ENCODE measurements at places on chromosomes 2 and 18.

DNA sequence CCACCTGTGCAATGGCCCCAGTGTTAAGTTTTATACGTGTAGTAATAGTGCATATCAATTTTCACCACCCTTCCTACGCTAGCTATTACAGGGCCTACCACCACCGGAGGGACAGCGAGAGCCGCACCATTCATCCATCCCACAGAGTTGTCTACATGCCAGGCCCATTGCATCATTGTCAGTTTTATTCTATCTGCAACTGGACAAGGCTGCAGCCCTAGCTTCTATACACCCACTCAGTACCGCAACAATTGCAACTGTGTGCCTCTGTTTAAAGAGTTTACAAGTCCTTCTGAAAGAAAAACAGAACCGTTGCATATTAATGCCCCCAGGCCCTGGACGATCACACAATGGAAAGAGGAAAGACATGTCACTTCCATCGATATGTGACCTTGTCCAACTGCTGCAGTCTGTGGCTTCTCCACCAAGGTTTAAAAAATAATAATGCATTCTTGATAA lies 58.6 kb downstream of the ZEB2 start:
- DNase-seq = no peak

- no peak for DNase-seq
Observed at GRCh38 chr18:2281523-2282199, 289.6 kb downstream of the METTL4 start.

- DNase-seq = no peak
Observed at GRCh38 chr2:28624793-28625701, 126.6 kb upstream of the PPP1CB start.

DNA sequence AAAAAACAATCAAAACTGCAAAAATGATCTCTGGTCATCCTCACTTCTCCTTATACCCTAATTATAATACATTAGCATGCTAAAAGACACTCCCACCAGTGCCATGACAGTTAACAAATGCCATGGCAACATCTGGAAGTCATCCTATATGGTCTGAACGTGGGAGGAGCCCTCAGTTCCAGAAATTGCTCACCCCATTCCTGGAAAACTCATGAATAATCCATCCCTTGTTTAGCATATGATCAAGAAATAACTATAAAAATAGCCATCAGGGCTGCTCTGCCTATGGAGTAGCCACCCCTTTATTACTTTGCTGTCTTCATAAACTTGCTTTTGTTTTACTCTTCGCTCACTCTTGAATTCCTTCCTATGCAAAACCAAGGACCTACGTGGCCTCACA lies 5.7 kb upstream of the C2orf80 start:
- DNase-seq = no peak

DNA sequence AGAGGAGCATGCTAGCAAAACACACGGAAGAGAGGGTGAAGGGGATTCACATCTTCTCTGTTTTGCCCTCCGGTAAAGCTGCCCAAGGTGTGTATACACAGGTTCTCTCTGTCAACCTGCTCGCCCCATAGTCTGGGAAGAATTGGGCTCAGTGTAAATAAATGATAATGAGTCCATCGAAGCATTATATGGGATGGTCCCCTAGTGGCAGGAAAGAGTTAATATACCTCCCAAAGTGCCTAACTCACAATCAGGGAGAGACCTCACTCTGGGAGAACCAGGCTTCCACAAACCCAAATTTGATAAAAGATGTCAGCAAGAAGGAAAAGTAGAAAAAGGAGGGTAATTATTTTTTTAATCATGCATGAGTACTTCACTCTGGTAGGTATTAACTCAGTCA lies 262.2 kb upstream of the ZNF521 start:
- DNase-seq = no peak

DNA sequence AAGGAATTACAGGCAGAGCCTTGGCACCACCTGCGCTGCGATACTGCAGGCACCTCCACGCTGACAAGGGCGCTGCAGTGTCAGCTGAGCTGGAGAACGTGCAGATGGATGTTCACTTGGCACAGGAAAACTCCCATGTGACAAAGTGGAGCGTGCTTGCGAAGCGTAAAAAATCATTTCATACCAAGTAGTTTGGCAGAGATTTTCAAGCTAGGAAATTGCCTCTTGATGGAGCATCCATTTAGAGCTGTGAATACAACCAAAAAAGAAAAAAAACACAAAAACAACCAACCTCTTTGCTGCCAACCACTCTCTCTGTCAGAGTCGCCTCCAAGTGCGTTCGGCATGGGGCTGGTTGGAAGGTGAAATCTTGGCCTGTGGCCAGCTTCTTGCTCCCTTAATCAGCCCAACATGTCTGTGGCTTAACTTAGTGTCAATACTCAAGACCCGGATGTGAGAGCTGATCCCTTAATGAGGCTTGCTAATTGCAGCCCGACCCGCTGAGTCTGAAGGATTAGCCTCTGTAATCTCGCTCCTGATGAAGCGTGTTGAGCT lies 38.1 kb downstream of the ACOXL start:
- no peak for DNase-seq

GRCh38 chr2:219228041-219228910 lies 1.2 kb downstream of the ATG9A start:
- DNase-seq = no peak

DNA sequence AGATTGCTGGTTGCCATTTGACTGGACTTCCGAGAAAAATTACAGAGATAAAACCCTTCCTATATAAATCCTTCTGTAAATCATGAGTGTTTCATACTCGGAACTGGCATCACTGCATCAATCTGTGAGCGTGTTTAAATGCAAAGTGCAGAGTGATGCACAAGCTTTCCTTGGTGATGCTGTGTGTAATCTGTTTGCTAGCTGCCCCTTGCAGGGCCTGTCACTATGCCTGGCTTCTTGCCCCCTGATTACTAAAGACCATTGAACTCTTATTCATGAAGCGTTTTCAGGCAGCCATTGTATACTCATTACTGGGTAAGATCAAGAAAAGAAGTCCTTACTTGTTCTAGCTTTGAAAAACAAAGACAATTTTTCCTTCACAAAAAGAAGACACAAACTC lies 266.9 kb upstream of the FANCL start:
- DNase-seq = no peak

GRCh38 chr2:6724605-6725140 lies 141.0 kb downstream of the CMPK2 start:
- no peak for DNase-seq

GRCh38 chr2:239523954-239524330 lies 123.1 kb upstream of the HDAC4 start:
- DNase-seq = no peak

- DNase-seq = no peak
Observed at GRCh38 chr18:50573679-50574078, 13.8 kb downstream of the MAPK4 start.

DNA sequence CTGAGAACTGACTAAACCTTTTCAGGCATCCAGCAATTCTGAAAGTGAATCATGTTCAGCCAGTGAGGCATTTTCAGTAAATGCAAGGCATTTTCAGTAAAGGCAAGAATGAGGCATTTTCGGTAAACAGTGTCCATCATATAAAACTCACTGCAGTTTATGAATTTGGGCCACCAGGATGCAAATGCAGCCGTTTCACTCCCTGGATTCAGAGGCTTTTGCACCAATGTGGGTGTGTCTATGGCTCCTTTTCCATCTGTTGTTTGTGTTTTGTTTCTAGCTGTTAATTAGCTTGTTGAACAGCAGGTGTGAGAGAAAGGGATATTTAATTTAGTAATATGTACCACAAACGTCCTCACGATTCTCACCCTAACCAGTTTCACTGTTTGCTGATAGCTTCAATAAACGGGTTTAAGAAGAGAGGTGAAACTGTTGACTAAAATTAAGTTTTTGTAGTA lies 116.3 kb upstream of the PGAP1 start:
- no peak for DNase-seq

- DNase-seq = no peak
Observed at GRCh38 chr2:184743096-184743495, 144.8 kb downstream of the ZNF804A start.

- DNase-seq = no peak
Observed at GRCh38 chr18:79603321-79604204, 76.0 kb upstream of the CTDP1 start.

GRCh38 chr2:134227666-134228065 lies 26.2 kb upstream of the MGAT5 start:
- DNase-seq = no peak

- DNase-seq = no peak
Observed at GRCh38 chr18:57666818-57667497, 45.3 kb upstream of the NARS1 start.

DNA sequence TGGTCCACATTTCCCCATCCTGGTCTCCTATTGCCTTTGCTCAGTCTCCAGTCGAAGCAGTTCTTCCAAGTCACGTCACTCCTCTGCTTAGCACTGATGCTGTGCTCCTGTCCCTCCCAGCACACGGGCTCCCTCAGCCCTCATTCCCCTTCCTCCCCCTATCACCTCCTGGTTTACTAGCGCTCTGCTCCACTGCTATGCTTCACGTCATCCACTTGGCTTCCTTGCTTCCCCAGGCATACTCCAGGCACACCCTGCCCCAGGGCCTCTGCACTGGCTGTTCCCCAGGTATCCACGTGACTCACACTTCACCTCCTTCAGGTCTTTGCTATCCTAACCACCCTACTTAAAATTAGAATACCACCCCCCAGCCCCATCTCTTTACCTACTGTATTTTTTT lies 269.3 kb downstream of the GLI2 start:
- DNase-seq = no peak

- DNase-seq = no peak
Observed at GRCh38 chr18:32905651-32906050, 132.8 kb upstream of the KLHL14 start.

DNA sequence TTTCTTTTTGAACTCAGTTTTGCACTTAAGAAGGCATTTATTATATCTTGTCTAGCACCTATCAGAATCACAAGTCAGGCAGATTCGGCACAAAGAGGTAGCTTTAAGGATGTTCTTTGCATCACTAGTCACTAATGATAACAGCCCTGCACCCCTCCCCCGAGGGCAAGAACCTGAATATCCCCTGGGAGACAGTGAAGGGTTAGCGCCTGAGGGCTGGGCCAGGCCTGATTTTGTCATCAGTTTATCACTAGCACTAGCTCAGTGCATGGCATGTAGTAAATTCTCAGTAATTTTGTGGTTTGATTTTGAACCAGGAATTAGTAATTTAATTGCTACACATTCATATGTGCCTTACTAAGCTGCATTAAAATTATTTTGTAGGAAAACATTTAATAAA lies 23.9 kb upstream of the HS6ST1 start:
- no peak for DNase-seq

DNA sequence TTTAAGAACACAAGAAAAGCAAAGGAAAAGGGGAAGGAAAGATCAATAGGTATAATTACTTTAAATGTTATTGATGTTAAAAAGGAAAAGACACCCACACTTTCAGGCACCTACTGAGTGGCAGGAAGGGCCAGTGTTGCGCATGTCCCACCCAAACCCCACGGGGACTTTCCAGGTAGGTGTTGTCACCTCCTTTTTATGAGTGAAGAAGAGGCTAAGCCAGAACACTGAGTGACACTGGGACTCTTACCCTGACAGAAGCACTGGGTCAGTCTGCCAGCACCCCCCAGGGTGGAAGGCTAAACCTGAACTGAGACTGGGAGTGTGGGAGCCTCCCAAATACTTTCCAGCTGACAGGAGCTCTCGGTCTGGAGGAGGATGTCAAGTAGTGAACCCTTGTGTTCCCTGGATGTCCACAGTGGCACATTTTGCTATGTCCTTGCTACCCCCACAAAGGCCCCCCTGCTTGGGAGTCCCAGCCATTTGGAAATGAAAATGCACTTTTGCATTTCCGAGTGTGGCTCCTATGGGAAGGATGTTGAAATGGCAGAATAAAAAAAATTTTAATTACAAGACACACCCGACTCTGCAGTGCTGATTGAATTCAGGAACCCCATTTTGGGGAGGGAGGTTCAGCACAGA lies 90.9 kb upstream of the SMAD2 start:
- DNase-seq = no peak

Data from HS-27A (cell line).